ENCODE measurements at places on chromosomes 1 and 21.

DNA sequence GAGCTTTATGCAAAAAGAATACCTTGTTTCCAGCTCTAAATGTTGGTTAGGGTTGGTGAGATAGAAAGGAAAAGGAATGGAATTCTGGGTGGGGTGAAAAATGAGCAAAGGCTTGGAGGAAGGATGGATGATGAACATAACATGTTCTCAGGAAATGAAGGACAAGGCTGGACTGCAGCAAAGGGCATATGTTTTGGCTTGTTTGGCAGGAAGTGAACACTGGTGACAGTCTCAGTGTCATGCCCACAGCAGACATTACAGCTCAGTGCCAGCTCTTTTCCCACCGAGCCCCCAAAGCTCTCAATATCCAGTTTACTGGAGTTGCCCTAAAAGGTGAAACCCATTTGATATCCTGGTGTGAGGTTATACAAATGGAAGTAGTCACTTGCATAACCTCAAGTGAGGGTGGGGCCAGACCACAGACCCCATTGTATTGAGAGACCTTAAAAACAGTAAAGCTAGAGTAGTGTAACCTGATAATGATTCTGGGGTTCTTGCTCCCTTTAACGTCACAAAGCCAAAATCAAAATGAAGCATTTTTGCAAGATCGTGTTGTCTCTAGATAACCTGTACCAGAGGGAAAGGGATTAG lies 270.6 kb downstream of the NFIA start:
- no peak for DNase-seq
- H3K4me3 ChIP-seq, result no peak overlapping the region

DNA sequence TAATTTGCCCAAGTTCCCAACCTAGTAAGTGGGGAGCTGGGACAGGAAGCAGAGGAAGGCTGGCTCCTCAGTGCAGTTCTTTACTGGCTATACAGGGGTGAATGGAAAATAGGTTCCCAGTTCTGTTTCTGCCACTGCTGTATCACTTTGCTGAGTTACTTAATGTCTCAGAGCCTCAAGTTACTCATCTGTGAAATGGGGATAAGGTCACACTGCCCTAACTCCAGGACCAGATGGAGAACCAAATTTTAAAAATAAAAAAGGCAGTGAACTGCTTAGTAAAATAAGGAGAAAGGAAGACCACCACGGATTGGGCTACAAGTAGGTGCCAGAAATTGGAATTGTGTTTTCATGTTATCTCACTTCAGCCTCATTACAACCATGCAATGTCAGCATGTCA lies 147.8 kb downstream of the OMA1 start:
- no peaks in the 10 kb centered on the region for H3K36me3 ChIP-seq
- no peaks in the 10 kb centered on the region for H3K4me1 ChIP-seq
- DNase-seq, result no peak
- no peaks in the 10 kb centered on the region for H3K27me3 ChIP-seq

- H3K27me3 ChIP-seq, result no peaks in the 10 kb centered on the region
- H3K4me3 ChIP-seq, result no peak overlapping the region
- H3K27ac ChIP-seq, result no peak overlapping the region
- no peaks in the 10 kb centered on the region for H3K36me3 ChIP-seq
Observed at GRCh38 chr1:157966031-157966537, 27.4 kb upstream of the KIRREL1 start.

- no peaks in the 10 kb centered on the region for H3K36me3 ChIP-seq
- no peaks in the 10 kb centered on the region for H3K4me1 ChIP-seq
- H3K4me3 ChIP-seq, result no peak overlapping the region
- no peak overlapping the region for H3K27ac ChIP-seq
- no peak for DNase-seq
- no peaks in the 10 kb centered on the region for H3K27me3 ChIP-seq
Observed at GRCh38 chr1:87983841-87984240, 655.2 kb downstream of the LMO4 start.

- H3K27me3 ChIP-seq, result no peaks in the 10 kb centered on the region
- H3K36me3 ChIP-seq, result no peaks in the 10 kb centered on the region
- no peak overlapping the region for H3K4me3 ChIP-seq
- no peak for DNase-seq
Observed at GRCh38 chr1:234721476-234722269, 111.7 kb upstream of the IRF2BP2 start.
